CD4-positive, alpha-beta memory T cell (primary cell): ENCODE measurements at places on chromosomes 12 and 14.

- no peak for DNase-seq
These were observed 81.7 kb upstream of the PRB2 start for GRCh38 chr12:11477110-11477509.

DNA sequence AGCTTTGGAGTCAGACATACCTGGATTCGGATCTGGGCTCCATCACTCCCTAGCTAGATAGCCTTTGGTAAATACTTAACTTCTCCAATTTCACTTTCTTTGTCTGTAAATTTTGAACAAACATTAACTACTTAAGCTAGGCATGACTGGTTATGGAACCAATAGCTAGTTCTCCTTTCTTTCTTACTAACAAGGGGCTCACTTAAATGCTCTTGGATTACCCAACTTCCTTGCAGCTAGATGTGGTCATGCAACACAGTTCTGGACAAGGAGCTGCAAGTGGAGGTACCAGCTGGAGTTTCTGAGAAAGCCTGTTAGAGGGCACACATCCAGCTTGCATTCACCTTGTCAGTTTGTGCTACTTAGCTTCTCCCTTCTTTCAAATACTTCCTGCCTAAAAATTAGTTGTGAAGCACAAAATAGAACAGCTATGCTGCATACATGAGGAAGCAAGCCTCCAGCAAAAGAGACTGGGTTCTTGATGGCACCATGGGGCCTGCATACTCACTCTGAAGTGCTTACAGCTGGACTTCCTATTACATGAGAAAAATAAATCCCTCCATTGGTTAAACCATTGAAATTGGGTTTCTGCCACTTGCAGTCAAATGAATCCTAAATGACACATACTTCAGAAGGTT is 210.1 kb upstream of the EEA1 start:
- DNase-seq = no peak

GRCh38 chr12:50467439-50467838 is 37.3 kb upstream of the DIP2B start:
- no peak for DNase-seq

DNA sequence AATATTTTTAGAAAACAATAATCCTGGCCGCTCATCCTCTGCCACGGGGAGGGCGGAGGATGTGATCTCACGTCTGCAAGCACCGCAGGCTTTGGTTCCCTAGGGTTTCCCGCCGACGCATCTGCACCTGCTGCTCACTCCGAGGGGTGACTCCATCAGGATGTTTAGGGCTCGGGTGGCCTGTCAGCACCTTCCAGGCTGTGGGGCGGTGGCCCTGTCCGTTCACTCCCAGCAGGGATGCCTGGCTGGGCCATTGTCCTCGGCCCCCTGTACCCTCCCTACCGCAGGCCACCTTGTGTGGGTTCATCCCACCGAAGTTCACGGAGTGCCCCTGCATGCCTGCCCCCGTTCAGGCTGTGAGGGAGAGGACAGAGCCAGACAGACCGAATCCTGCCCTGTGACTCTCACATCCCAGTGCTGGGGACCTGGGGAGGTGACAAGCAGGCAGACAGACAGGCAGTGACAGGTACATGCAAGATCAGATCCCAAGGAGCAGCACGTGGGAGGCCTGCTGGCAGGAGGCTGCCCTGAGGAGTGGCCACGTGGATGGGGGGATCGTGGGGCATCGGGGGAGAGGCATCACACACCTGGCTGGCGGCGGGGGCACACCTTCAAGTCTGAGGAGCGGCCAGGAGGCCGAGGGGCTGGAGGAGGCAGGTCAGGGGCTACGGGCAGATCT is 112.6 kb downstream of the ADGRD1 start:
- no peak for DNase-seq

GRCh38 chr12:53571295-53571694 is 54.9 kb downstream of the ATF7 start:
- DNase-seq = no peak

- no peak for DNase-seq
These were observed 13.6 kb downstream of the EXOC3L4 start for GRCh38 chr14:103107941-103108748.

- DNase-seq = no peak
These were observed 54.9 kb downstream of the CPNE8 start for GRCh38 chr12:38850461-38850860.

GRCh38 chr14:83558946-83559345 is 1971.0 kb upstream of the FLRT2 start:
- no peak for DNase-seq
